ENCODE measurements at places on chromosomes 12 and 14. TPM values are rescaled to one million over a fixed set of nuclear protein-coding genes. Genes with fewer than 3 reads are reported as not detected.

Gene CD9
- total RNA-seq: 289 TPM

Gene NKX2-1
- not detected for total RNA-seq

Gene PABPN1
- 143 TPM for total RNA-seq

Gene SLC5A8
- total RNA-seq: not detected

Gene KRT3
- 0.08 TPM for total RNA-seq
